Fibroblast of villous mesenchyme (primary cell): ENCODE measurements at places on chromosomes 1 and 21. TPM values are rescaled to one million over a fixed set of nuclear protein-coding genes. Genes with fewer than 3 reads are reported as not detected.

RNF187 gene
- 41.9 and 57.3 TPM in 2 replicates for total RNA-seq

OLFML3 gene
- total RNA-seq = 107 and 134 TPM in 2 replicates

TRIM45 gene
- total RNA-seq = 1.7 and 2.6 TPM in 2 replicates

GNAT2 gene
- under 0.01 and 0.43 TPM in 2 replicates for total RNA-seq
